Tibial artery (tissue), 4 donors: ENCODE measurements at places on chromosomes 1 and 21.
A peak's percentile ranks its signal among the peaks of the same experiment; 100 is the strongest.

DNA sequence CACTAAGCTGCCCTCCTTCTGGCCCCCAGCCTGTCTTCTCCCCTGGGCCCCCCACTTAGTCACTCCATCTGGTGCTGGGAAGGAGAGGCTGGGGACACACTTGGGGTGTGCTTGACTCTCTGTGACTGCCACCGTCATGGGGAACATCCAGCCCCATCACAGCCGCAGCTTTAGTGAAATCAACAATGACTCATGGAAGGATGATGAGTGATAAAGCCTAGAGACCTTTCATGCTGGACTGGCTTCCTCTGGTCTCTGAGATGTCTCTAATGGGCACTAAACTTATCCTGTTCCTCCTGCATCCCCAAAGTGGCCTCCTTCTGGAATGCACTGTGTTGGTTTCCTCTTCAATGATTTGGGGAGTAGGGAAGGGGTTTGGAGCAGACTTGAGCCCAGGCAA, 172.9 kb downstream of the GRIK3 start:
- no peak overlapping the region for H3K27ac ChIP-seq
- no peak for DNase-seq
- no peaks in the 10 kb centered on the region for H3K36me3 ChIP-seq
- no peak overlapping the region for H3K4me3 ChIP-seq

GRCh38 chr1:18015719-18016118, 91.9 kb upstream of the IGSF21 start:
- H3K27ac ChIP-seq, result no peak overlapping the region
- peaks cover 77% of the 10 kb centered on the region for H3K27me3 ChIP-seq
- DNase-seq, result no peak
- H3K4me3 ChIP-seq, result no peak overlapping the region

GRCh38 chr1:167426716-167427115, 91.6 kb downstream of the CD247 start:
- no peak overlapping the region for H3K27ac ChIP-seq
- no peaks in the 10 kb centered on the region for H3K36me3 ChIP-seq
- H3K4me3 ChIP-seq, result no peak overlapping the region
- DNase-seq, result no peak
- no peaks in the 10 kb centered on the region for H3K27me3 ChIP-seq

DNA sequence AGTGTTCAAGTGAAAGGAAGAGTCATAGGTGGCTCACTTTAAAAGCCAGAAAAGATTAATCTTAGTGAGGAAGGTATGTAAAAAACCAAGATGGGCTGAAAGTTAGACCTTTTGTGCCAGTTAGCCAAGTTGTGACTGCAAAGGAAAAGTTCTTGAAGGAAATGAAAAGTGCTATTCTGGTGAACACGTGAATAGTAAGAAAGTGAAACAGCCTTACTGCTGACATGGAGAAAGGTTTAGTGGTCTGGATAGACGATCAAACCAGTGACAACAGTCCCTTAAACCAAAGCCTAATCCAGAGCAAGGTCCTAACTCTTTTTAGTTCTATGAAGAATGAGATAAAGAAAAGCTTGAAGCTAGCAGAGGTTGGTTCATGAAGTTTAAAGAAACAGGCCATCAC, 106.4 kb downstream of the CTH start:
- H3K4me3 ChIP-seq, result no peak overlapping the region
- H3K27ac ChIP-seq, result no peak overlapping the region
- H3K27me3 ChIP-seq, result no peaks in the 10 kb centered on the region
- no peaks in the 10 kb centered on the region for H3K36me3 ChIP-seq

GRCh38 chr1:230822092-230822581, 46.2 kb downstream of the C1orf198 start:
- H3K4me3 ChIP-seq, result no peak overlapping the region
- H3K27me3 ChIP-seq, result no peaks in the 10 kb centered on the region
- peak overlapping the region; percentile 87 for H3K27ac ChIP-seq
- peak; percentile 77 for DNase-seq
- H3K36me3 ChIP-seq, result no peaks in the 10 kb centered on the region

DNA sequence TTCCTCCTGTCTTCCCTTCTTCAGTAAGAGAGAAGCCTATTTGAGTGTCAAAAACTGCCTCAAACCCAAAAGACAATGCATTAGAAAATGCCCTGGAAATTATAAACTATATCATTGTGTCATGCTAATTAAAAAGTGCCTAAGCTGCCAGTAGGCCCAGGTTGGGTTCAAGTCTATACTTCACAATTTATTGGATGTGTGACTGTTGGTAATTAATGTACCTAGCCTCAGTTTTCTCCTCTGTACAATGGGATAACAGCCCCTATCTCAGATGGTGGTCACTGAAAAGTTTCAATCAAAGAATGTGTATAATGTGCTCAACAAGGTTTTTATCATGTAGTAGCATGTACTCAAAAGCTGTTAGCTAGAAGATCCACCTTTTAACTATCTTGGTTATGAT, 246.9 kb upstream of the DUSP10 start:
- H3K27me3 ChIP-seq, result no peaks in the 10 kb centered on the region
- H3K27ac ChIP-seq, result no peak overlapping the region
- H3K4me3 ChIP-seq, result no peak overlapping the region
- peaks cover 32% of the 10 kb centered on the region for H3K4me1 ChIP-seq
- H3K36me3 ChIP-seq, result no peaks in the 10 kb centered on the region

GRCh38 chr1:59006289-59006658, 222.4 kb upstream of the JUN start:
- no peak overlapping the region for H3K27ac ChIP-seq
- H3K4me3 ChIP-seq, result no peak overlapping the region
- peaks cover 20% of the 10 kb centered on the region for H3K4me1 ChIP-seq
- no peak for DNase-seq
- no peaks in the 10 kb centered on the region for H3K36me3 ChIP-seq

GRCh38 chr1:180057883-180058396, 96.7 kb upstream of the QSOX1 start:
- H3K27me3 ChIP-seq, result no peaks in the 10 kb centered on the region
- H3K36me3 ChIP-seq, result peaks cover 66% of the 10 kb centered on the region
- no peak overlapping the region for H3K27ac ChIP-seq
- DNase-seq, result no peak

DNA sequence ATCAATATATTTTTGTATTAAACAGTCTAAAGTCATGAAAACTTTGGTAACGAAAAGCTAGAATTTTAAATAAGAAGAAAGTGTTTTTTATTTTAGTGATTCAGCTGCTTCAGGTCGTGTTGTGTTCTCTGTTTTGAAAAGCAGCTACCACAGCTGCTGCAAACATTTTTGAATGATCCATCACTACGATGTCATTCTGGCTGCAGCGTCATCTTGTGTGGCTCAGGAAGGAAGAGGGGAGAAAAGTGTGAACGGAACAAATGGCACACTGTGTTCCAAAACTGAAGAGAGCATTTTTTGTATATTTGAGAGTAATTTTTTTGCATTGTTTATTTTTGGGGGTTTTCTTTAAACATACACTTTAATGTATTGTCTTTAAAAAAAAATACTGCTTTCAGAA, 323.0 kb upstream of the ADGRL2 start:
- H3K4me1 ChIP-seq, result peaks cover 3% of the 10 kb centered on the region
- H3K4me3 ChIP-seq, result no peak overlapping the region
- no peak overlapping the region for H3K27ac ChIP-seq
- no peak for DNase-seq
- H3K36me3 ChIP-seq, result no peaks in the 10 kb centered on the region

DNA sequence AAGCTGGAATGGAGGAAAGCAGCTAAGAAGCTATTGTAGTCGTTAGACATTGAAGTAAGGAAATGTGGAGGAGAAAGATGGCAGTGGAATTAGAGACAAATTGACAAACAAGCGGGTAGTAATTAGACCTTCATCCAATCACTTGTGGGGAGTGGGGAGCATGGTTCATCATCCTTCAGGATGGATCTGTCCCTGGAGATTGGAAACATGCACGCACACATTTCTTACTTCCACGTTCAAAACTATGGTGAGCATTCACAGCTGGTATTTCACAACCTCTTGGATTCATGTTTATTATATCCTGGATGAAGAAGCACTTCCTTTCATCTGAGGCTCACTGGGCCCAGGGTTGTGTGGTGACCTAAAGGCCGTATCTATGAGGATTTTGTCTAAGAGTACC, 188.1 kb downstream of the ST6GALNAC3 start:
- no peaks in the 10 kb centered on the region for H3K4me1 ChIP-seq
- no peaks in the 10 kb centered on the region for H3K36me3 ChIP-seq
- no peak overlapping the region for H3K27ac ChIP-seq
- no peak overlapping the region for H3K4me3 ChIP-seq
- no peak for DNase-seq

DNA sequence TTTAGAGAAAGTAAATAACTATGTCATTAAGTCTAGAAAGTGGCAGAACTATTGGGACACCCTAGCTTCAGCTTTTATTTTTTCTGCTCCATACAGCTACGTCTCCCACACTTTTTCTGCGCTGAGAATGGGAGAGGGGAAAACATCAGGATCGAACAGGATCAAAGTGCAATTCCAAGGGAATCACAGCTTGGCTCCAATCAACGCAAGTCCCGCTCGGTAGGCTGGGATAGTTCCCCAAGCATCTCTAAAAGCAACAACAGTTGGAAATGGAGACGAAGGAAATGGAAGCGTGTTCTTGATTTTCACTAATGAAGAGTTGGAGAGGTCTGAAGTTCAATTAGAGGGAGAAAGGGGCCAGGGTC, 536 bp downstream of the HMGCL start:
- peak overlapping the region; percentile 93 for H3K27ac ChIP-seq
- H3K27me3 ChIP-seq, result no peaks in the 10 kb centered on the region

GRCh38 chr1:37739222-37739621, 25.7 kb downstream of the EPHA10 start:
- no peak for DNase-seq
- H3K4me1 ChIP-seq, result no peaks in the 10 kb centered on the region
- no peaks in the 10 kb centered on the region for H3K36me3 ChIP-seq
- H3K27me3 ChIP-seq, result peaks cover 41% of the 10 kb centered on the region
- H3K27ac ChIP-seq, result no peak overlapping the region

DNA sequence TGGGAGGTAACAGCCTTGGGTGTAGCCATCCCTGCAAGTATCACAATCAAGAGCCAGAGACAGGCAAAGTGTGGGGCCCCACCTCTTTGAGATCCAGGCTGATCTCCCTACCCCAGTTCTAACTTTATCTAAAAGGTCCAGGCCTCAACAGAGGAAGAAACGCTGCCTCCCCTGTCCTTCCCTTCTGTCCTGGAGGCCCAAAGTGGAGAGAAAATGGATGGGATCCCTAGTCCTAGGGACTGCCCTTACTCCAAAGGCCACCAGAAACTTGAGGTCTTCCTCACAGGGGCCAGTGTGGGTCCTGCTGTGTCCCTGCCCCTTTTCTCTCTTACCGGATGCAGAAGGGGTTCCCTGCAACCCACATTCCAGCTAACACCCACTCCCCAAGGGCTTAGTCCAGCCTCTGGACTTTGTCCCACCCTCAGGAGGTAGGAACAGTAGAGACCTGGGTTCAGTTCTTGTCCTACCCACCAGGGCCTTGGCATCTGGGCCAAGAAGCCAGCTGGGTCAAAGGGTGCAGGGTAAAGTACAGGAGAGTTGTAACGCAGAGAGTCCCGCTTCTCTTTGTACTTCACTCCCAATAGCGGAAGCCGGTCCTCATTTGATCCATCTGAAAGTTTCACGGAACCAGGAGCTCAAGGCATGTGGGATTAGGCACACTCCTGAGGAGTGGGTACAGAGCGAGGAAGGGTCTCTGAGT, 1.9 kb downstream of the HDGF start:
- no peak for DNase-seq
- peak overlapping the region; percentile 99 for H3K27ac ChIP-seq
- H3K4me1 ChIP-seq, result no peaks in the 10 kb centered on the region
- peaks cover 6% of the 10 kb centered on the region for H3K36me3 ChIP-seq
- H3K4me3 ChIP-seq, result peak overlapping the region; percentile 91

- H3K36me3 ChIP-seq, result no peaks in the 10 kb centered on the region
- peak overlapping the region; percentile 45 for H3K27ac ChIP-seq
- no peaks in the 10 kb centered on the region for H3K27me3 ChIP-seq
- peak; percentile 81 for DNase-seq
- peaks cover 4% of the 10 kb centered on the region for H3K4me1 ChIP-seq
Observed at GRCh38 chr1:53014791-53015507, 47.1 kb upstream of the PODN start.
